Adrenal gland (tissue), 19 donors: ENCODE measurements at places on chromosomes 2 and 18. TPM values are rescaled to one million over a fixed set of nuclear protein-coding genes. Genes with fewer than 3 reads are reported as not detected.

- no peaks in the 10 kb centered on the region for H3K27me3 ChIP-seq
- DNase-seq = no peak
- H3K27ac ChIP-seq = no peak overlapping the region
- H3K4me1 ChIP-seq = no peaks in the 10 kb centered on the region
- H3K36me3 ChIP-seq = no peaks in the 10 kb centered on the region
Observed at GRCh38 chr2:6423944-6424343, 441.8 kb downstream of the CMPK2 start.

Gene TM4SF20
- not detected for total RNA-seq

DNA sequence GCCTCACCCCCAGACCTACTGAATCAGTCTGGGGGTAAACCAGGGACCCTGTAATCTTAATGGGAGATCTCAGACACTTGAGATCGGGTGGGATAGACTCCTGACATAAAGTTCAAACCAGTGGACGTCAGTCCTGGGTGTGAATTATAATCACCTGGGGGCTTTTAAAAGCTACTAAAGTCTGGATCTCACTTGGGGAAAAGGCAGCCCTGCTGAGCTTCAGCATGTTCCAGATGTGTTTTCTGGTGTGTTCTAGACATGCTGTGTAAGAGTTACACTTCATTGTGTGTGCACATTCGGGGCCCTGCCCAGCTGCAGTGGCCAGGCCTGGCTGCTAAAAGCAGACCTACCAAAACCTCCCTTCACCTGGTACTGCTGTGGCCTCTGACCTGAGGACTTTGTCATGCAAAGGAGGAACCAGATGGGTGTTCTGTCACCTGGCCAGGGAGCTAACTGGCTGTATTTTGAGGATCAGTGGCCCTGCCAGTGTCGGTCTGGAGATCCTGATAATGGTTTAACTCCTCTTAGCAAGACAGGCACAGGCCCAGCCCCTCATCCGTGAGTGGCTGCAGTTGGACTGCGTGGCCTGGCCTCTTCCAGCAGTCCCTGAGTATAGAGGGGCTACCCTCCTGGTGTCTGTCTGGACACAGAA is 10.6 kb downstream of the RRM2 start:
- no peaks in the 10 kb centered on the region for H3K27me3 ChIP-seq
- H3K4me3 ChIP-seq = no peak overlapping the region
- H3K4me1 ChIP-seq = no peaks in the 10 kb centered on the region
- H3K27ac ChIP-seq = no peak overlapping the region
- no peaks in the 10 kb centered on the region for H3K36me3 ChIP-seq

Gene FBXO15
- 1.2 TPM for total RNA-seq

GRCh38 chr18:45282101-45282812 is 333.0 kb upstream of the SLC14A2 start:
- H3K4me1 ChIP-seq = no peaks in the 10 kb centered on the region
- DNase-seq = no peak
- H3K27ac ChIP-seq = no peak overlapping the region
- H3K27me3 ChIP-seq = no peaks in the 10 kb centered on the region

DNA sequence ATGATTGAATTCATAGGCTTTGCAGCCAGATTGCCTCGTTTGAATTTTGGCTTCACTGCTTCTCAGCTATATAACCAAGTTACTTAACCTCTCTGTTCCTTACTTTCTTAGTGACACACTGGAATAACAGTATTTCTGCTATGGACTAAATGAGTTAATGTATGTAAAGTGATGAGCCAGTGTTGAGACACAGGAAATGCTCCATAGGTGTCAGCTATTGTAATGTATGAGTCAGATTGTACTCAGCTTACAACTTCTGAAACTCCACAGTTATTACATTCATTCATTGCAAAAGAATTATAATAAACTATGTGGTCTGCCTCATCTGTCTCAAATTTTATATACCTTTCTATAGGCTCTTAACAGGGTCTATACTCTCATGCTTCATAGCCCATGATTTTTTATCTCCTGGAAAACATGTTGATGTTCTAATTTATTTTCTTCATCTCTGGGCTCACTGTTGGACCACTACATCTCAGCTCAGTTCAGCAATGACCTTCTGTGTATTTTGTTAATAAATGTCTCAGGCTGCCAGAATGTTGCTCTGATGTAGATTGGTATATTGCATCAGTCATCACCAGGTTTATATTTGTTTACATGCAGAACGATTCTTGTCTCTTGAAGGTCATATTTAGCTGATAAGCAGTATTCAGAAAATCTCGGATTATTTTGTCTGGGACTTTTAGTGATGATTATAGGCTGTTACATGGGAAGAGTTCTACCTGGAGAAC is 76.2 kb downstream of the MAP3K20 start:
- no peaks in the 10 kb centered on the region for H3K4me1 ChIP-seq
- no peaks in the 10 kb centered on the region for H3K36me3 ChIP-seq
- no peak for DNase-seq
- no peaks in the 10 kb centered on the region for H3K27me3 ChIP-seq
- no peak overlapping the region for H3K4me3 ChIP-seq

GRCh38 chr2:37623971-37624900 is 47.2 kb downstream of the CDC42EP3 start:
- peaks cover 4% of the 10 kb centered on the region for H3K4me1 ChIP-seq
- no peak for DNase-seq
- no peak overlapping the region for H3K27ac ChIP-seq
- no peaks in the 10 kb centered on the region for H3K36me3 ChIP-seq

DNA sequence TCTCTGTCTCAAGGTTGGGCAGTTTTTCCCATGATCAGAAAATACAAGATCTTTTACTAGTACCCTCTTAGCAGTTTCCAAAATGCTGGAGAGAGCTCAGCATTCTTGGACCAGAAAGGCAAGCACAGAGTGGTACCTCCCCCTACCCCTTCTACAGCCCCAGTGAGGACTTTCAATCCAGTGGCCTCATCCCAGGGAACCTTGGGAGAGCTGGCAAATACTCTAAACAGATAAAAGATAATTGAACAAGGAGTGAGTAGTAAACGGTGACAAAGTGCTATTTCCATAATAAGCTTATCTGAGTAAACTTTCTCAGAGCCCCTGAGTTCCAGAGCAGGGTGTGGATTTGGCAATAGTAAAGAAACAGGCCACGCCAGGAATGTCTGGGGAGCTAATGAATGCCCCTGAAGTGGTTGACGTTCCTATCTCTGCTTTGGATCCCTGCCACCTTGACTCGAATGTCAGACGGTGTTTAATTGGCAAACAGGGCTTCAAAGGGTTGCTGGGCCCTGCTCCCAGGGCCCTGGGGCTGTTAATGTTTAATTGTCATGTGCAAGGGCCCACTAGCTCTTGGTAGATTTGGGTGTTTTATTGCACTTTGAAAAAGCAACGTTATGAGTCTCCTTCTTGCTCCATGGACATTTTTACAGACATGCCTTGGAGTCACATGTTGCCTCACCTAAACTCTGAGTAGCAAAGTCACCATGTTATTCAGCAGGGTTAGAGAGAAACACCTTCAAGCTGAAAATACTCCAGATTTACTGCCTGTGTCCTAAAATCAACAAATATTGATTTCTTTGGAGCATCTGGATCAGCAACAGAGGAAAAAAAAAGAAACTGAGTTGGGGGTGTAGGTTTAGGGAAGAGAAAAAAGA is 239.9 kb downstream of the CYRIA start:
- no peak overlapping the region for H3K4me3 ChIP-seq
- no peaks in the 10 kb centered on the region for H3K27me3 ChIP-seq
- DNase-seq = no peak
- H3K4me1 ChIP-seq = no peaks in the 10 kb centered on the region
- H3K36me3 ChIP-seq = no peaks in the 10 kb centered on the region

Gene STPG4
- total RNA-seq = not detected

GRCh38 chr2:73919596-73920228 is 7.0 kb upstream of the DGUOK start:
- H3K4me1 ChIP-seq = no peaks in the 10 kb centered on the region
- peaks cover 9% of the 10 kb centered on the region for H3K27me3 ChIP-seq
- H3K27ac ChIP-seq = no peak overlapping the region
- H3K4me3 ChIP-seq = no peak overlapping the region
- DNase-seq = no peak

- H3K4me1 ChIP-seq = peaks cover 10% of the 10 kb centered on the region
- H3K27ac ChIP-seq = peak overlapping the region; percentile 78
- no peaks in the 10 kb centered on the region for H3K36me3 ChIP-seq
- no peak overlapping the region for H3K4me3 ChIP-seq
- H3K27me3 ChIP-seq = no peaks in the 10 kb centered on the region
- peak; percentile 92 for DNase-seq
Observed at GRCh38 chr2:26605999-26606846, 34.9 kb downstream of the CIB4 start.

- H3K4me3 ChIP-seq = no peak overlapping the region
- no peaks in the 10 kb centered on the region for H3K27me3 ChIP-seq
- H3K36me3 ChIP-seq = no peaks in the 10 kb centered on the region
- DNase-seq = no peak
- no peaks in the 10 kb centered on the region for H3K4me1 ChIP-seq
Observed at GRCh38 chr2:200086911-200087310, 131.5 kb downstream of the MAIP1 start.

Gene UNC80
- total RNA-seq = 6.3 TPM

DNA sequence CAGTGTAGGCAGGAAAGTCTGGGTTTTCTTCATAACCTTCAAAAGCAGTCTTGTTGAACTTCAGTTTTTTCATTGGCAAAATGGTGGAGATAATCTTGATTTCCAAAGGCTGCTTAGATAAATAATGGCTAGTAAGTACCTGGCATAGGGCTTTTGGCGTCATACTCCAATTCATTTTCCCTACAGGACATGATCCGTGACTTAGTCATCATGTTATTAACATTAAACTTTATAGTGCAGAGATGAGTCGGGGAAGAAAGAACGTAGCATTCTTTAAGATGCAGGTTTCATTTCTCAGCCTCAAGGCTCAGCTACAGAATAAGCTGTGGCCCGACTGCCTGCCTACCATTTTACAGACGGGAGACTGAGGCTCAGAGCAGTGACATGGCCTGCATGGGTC is 64.0 kb downstream of the RALBP1 start:
- H3K27ac ChIP-seq = no peak overlapping the region
- no peaks in the 10 kb centered on the region for H3K27me3 ChIP-seq

DNA sequence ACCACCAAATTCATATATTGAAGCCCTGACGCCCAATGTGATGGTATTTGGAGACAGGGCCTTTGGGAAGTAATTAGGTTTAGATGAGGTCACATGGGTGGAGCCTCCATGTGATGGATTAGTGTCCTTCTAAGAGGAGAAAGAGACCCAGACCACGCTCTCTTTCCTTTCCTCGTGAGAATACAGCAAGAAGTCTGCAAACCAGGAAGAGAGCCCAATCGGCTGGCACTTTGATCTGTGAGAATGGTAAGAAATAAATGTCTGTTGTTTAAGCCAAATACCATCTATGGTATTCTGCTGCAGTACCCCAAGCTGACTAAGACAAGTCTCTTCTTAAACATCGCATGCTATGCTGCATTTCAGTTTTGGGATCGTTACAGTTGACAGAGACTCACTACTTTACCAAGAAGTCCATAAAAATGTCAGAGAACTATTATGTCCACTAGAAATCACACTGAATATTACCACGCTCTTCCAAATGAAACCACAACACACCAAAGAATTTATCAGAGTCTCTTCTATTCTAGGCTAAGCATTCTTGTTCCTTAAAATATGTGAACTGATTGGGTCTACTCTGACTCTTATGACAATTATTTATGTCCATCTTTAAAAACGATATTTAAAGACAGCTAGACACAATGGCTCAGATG is 48.5 kb downstream of the LPIN2 start:
- no peak overlapping the region for H3K4me3 ChIP-seq
- peaks cover 20% of the 10 kb centered on the region for H3K4me1 ChIP-seq
- no peaks in the 10 kb centered on the region for H3K27me3 ChIP-seq
- H3K27ac ChIP-seq = no peak overlapping the region
- H3K36me3 ChIP-seq = no peaks in the 10 kb centered on the region

Gene AOX1
- 693 TPM for total RNA-seq

- peak; percentile 45 for DNase-seq
- no peak overlapping the region for H3K27ac ChIP-seq
- no peak overlapping the region for H3K4me3 ChIP-seq
- no peaks in the 10 kb centered on the region for H3K36me3 ChIP-seq
- H3K27me3 ChIP-seq = no peaks in the 10 kb centered on the region
- no peaks in the 10 kb centered on the region for H3K4me1 ChIP-seq
Observed at GRCh38 chr2:201618744-201619662, 24.3 kb downstream of the TMEM237 start.

- H3K27me3 ChIP-seq = peaks cover 4% of the 10 kb centered on the region
- no peak for DNase-seq
- no peaks in the 10 kb centered on the region for H3K4me1 ChIP-seq
- no peak overlapping the region for H3K4me3 ChIP-seq
Observed at GRCh38 chr2:176167398-176167797, 10.3 kb downstream of the HOXD3 start.

Gene CREG2
- total RNA-seq = not detected

- H3K4me3 ChIP-seq = no peak overlapping the region
- no peak overlapping the region for H3K27ac ChIP-seq
- no peaks in the 10 kb centered on the region for H3K27me3 ChIP-seq
- H3K4me1 ChIP-seq = no peaks in the 10 kb centered on the region
- no peak for DNase-seq
- H3K36me3 ChIP-seq = no peaks in the 10 kb centered on the region
Observed at GRCh38 chr18:75407468-75408437, 19.8 kb downstream of the SMIM21 start.

GRCh38 chr2:182810087-182810486 is 56.4 kb downstream of the FRZB start:
- H3K36me3 ChIP-seq = no peaks in the 10 kb centered on the region
- DNase-seq = no peak
- no peaks in the 10 kb centered on the region for H3K4me1 ChIP-seq
- H3K27ac ChIP-seq = no peak overlapping the region

Gene FKBP1B
- 5.5 TPM for total RNA-seq

GRCh38 chr2:235868645-235869044 is 299.5 kb downstream of the GBX2 start:
- no peak for DNase-seq
- H3K36me3 ChIP-seq = no peaks in the 10 kb centered on the region
- H3K27ac ChIP-seq = no peak overlapping the region
- no peaks in the 10 kb centered on the region for H3K4me1 ChIP-seq
- no peak overlapping the region for H3K4me3 ChIP-seq

Gene IL36B
- not detected for total RNA-seq

DNA sequence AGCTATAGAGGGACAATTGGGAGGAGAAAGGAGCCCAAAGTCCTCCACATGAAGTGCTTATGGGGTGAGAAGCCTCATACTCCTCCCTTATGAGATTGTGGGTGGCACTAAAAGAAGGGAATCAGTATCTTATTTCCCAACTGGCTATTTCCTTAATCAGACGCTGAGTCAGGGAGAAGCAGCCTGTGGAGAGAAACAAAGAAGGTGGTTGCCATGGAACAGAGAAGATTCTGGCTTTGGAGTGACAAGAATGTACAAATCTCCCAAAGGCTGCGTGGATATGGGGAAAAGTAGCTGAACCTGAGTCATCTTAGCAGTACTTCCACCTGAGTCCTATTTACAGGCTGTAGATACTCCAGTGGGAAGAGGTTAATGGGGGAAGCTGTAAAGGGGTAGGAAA is 115.8 kb upstream of the CWC22 start:
- no peaks in the 10 kb centered on the region for H3K27me3 ChIP-seq
- no peak overlapping the region for H3K27ac ChIP-seq
- no peaks in the 10 kb centered on the region for H3K36me3 ChIP-seq
- no peaks in the 10 kb centered on the region for H3K4me1 ChIP-seq
- H3K4me3 ChIP-seq = no peak overlapping the region
